ENCODE measurements at places on chromosomes 11 and 22.

- no peak for DNase-seq
Measured at GRCh38 chr11:78112582-78113275, 26.7 kb downstream of the ALG8 start.

GRCh38 chr11:57213342-57214097 is 23.5 kb downstream of the APLNR start:
- no peak for DNase-seq

DNA sequence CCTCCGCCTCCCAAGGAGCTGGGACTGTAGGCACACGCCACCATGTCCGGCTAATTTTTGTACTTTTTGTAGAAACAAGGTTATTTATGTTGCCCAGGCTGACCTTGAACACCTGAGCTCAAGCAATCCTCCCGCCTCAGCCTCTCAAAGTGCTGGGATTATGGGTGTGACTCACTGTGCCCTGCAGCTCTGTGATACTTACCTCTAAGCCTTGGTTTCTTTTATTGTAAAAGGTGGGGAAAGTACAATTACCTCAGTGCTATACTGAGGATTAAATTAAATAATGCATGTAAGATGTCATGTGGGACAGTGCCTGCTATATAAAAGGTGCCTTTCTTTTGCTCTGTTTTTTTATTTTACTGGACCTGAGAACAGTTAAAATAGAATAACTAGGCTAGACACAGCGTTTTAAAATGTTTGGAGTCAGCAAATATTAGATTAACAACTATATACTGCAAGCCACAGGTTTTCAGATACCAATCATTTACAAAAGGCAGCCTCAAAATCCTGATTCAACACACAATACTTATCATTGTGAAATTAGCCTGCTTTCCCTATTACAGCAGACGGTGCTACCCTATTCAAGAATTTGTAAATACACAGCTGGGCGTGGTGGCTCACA is 30.0 kb downstream of the PRR14L start:
- no peak for DNase-seq

- no peak for DNase-seq
Measured at GRCh38 chr11:47551086-47551485, 1.8 kb downstream of the CELF1 start.

Measured in GM12891 (cell line).